ENCODE measurements at places on chromosomes 2 and 18.

DNA sequence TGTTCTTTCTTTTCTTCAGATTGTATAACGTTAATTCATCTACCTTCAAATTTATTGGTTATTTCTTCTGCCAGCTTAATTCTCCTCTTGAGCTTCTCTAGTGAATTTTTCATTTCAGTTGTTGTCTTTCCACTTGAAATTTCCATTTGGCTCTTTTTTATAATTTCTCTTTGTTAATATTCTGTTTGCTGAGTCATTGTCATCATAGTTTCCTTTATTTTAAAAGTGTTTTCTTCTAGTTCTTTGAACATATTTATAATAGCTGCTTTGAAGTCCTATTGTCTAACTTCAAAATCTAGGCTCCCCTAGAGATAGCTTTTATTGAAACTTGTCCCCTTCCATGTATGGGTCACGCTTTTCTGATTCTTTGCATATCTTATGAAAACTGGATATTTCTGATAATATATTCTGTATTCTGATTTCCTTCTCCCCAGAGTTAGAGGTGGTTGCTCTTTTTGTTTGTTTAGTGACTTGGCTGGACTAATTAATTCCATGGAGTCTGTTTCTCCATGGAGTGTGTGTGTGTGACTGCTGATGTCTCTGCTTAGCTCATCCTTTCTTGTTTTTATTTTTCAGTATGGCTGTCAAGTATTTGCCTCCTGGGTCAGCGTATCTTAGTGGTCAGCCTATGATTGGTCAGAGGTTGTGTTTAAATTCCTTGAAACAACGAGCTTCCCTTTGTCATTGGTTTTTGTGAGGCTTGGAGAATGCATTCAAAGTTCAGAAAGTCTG, 47.6 kb downstream of the DIS3L2 start:
- DNase-seq = no peak

DNA sequence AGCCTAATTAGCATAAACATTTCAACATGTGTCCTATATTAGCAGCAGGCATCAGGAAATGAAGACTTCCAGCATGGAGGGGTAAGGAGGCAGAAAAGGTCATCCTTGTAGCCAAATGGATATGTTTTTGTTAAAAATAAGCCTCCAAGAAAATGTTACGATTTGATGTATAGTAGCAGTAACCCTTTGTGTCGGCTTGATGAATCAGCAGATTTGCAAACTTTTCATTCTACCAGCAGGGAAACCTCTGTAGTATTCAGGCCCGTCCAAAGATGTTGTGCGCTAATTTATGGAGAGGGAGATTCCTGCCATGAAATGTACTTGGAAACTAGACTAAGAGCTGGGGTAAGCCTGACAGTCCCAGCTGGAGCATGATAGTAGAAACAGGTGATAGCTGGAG, 780.8 kb upstream of the KLHL29 start:
- DNase-seq = no peak

GRCh38 chr2:155308367-155309009, 610.0 kb downstream of the KCNJ3 start:
- DNase-seq = no peak

DNA sequence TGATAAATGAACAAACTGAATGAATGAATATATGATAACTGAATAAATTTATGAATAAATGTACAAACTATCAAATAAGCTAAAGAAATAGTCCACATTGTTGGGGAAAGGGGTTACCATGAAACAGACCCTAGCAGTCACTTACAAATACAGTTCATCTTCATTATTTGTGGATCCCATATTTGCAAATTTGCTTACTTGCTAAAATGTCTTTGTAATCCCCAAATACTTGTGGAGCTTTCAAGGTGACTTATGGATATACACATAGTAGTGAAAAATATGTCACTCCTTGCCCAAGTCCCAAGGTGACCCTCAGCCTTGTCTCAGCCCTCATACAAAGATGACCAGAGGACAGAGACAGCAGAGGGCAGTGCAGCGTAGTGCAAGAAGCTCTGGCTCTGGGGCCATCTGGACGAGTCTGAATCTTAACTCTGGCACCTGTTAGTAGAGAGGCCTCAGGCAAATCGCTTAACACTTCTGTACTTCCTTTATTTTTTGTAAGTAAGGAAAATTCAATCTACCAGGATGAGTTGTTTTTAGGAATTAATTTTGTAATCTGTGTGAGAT, 3.1 kb downstream of the PAIP2B start:
- no peak for DNase-seq

DNA sequence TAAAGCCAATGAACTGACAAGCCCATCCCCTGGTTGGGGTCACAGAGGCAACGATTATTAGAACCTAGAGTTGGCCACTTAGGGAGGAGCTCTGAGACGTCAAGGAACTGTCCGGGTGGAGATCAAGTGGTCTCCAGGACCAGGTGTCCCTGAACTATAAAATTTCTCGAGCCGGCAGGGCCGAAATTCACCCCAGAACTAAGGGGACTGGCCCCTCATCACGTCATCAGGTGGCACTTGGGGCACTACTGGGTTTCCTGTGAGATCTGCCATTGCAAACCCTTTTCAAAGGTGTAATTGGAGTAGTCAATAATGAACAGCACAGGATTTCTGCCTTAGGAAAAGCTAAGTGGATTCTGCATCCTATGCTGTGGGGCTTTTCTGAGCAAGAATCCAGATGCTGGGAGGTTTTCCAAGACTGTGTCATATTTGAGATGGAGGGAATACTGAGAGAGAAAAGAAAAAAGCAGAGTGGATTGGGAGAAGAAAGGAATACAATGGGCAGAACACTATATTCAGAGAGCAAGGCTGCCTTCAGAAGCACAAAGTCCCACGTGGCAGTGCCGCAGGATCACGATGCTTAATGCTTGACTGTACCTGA, 113.6 kb downstream of the ALPK2 start:
- DNase-seq = no peak

- DNase-seq = no peak
Measured at GRCh38 chr18:78979056-78979729, 425 bp upstream of the SALL3 start.

DNA sequence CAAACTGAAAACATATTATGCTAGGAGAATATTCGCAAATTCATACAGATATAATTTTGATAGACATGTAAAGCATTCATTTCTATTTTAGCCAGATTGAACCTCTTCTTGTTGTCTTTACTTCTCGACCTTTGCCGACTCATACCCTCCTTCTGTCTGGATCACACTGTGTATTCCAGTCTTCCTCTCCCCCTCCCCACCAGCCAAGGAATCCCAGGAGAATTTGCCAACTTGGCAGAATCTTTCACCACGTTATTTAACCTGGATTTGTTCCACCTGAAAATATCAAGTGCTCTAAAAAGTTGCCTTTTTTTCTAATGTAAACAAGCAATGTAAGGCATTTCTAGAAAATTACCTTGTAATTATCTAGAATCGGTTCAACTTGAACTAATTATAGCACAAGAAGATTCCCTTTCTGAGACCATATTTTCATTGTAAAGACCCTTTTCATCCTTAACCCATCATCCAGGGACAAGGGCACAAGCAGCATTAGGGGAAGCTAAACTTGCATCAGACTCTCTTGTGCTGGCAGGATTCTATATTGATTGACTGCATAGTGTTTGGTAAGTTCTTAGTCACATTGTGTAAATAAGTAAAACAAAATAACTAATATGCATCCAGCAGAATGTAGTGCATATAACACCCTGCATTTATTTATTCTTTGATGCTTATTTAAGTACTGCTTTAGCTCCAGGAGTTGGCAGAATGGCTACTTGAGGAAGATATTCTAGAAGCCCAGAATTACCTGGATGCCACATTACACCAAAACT, 1328.7 kb upstream of the NXPH2 start:
- DNase-seq = no peak

- DNase-seq = no peak
Measured at GRCh38 chr2:212021947-212022346, 516.7 kb downstream of the ERBB4 start.
